ENCODE measurements at places on chromosomes 6 and 20.

DNA sequence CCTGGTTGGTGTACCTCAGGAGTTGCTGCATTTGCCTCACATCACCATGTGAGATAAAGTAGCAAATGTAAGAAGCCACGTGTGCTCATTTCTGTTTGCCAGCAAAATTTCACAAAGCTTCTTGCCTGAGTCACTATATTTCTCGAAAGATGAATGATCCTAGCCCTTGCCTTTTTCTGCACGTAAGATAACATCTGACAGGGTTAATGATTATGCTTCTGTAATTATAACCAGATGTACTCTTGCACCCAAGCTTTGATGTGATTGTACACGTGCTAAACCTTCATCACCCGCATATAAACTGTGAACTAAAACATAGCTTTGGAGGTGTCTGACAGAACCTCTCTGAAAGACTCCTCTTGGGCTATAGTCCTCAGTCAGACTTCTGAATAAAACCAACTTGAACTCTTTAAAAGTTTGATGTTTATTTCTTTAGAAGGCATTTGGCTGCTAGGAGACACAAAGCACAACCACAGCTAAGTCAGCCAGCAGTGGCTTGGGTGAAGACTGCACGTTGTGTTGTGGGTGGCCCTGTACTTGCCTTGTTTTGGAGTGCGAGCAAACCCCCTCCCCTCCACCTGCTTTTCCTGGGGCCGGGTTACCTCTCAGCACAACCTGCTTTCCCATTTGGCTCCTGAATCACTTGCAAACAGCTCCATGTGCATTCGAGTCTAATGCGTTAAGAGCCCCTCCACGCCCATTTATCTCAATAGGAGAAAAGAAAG lies 19.3 kb downstream of the PROKR2 start:
- no peak for DNase-seq

DNA sequence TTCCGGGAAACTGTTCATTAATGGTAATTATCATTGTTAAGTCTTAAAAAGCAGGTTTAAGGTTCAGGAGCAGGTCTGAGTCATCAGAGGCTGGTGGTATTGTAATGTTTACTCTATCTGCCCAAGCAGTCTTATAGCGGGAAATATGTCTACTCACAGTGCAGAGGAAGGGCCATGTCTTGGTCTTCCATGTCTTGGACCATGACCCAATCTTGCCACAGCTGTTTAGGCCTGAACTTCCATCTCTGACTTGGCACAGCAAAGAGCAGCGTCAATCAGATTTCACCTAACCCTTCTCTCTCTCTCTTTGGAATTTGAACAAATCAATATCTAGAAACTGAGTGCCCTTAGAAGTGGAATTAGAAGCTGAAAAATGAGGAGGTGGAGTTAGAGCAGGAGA lies 25.8 kb downstream of the SLC2A12 start:
- DNase-seq: no peak

DNA sequence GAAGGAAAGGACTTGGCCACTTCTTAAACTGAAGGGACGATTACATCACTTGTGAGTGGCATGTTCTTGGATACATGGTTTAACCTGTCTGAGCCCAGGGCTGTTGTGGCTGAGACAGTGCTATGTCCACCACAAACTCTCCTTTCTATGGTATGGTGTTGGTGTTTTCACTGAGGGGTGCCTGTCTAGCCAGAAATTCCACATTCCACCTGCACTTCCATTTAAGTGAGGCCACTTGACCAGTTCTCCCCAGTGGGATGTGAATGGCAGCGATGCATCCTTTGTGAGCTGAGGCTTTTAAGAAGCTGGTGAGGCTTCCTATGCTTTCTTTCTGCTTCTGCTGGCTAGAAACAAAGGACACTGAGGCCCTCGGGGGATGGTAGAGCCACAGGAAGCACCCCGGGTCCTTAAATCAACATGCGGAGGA lies 151.4 kb upstream of the CHD6 start:
- DNase-seq: no peak

GRCh38 chr6:39206250-39206721 lies 23.0 kb downstream of the KCNK5 start:
- DNase-seq: no peak

Data from GM04503 (cell line).